Stimulated activated CD8-positive, alpha-beta memory T cell treated with anti-CD3 and anti-CD28 coated beads, Interleukin-4, amount 100 ng/mL, for 48 hours (primary cell): ENCODE measurements at places on chromosomes 7 and 10.

DNA sequence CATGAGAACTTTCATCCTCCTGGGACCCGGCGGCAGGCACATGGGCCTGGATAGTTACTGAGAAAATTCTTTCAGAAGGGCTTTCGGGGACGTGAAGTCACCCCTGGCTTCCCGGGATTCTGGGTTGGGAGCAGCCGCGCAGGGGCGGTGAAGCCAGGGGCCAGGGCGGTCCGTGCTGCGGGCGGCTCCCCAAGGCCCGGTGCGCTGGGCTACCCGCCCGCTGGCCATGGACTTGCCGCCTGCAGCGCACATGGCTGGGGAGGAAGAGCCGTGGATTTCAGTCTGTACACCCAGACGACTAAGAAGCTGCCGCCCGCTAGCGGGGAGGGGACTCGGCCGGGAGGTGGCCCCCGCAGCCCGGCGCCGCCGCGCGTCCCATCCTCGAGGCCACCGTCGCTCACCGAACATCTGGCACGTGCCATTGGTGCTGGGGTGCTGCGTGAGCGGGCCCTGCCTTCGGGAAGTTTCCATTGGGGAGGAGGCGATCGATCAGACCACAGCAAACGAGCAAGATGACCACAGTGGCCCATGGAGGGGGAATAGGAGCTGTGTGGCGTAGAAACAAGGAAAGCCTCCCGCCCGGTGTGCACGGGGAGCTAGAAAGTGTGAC lies 64.5 kb downstream of the TMEM209 start:
- DNase-seq = no peak

- DNase-seq = no peak
These were observed 79.3 kb downstream of the PLXDC2 start for GRCh38 chr10:19895500-19895899.

DNA sequence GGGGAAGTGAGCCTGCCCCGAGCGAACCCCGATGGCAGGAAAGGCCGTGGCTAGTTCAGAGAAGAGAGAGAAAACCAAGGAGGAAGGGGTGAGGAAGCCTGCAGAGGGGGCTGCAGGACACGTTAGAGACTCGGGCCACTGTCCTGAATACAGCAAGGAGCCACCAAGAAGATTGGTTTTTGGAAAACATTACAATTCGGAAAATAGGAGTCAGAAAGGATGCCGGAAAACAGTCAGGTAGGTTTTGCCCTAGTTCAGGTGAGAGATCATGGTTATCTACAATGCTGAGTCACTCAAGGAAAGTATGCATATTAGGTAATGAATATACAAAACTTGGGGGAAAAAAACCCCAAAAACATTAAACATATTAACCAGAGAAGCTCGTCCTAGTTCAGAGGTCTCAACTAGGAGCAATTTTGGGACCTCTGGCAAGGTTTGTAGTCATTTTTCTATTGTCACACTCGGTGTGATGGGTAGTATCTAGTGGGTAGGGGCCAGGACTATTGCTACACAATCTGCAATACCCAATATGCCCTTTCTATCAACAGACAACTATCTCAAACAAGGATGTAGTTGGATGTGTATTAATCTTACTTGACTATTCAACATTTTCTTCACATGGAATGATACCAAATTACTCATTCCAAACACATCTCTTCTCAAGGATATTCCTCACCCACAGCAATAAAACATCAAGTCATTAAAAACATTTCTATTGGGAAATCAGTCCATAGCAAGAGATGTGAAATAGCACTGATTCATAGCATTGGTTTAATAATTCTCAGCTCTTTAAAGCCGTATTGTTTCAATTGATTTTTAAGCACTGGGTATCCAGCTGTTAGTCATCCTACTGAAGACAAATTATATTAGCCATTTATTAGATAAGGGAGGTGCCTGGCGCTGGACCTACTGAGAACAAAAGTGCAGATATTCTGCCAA lies 74.4 kb upstream of the RSU1 start:
- peak; percentile 46 for DNase-seq

DNA sequence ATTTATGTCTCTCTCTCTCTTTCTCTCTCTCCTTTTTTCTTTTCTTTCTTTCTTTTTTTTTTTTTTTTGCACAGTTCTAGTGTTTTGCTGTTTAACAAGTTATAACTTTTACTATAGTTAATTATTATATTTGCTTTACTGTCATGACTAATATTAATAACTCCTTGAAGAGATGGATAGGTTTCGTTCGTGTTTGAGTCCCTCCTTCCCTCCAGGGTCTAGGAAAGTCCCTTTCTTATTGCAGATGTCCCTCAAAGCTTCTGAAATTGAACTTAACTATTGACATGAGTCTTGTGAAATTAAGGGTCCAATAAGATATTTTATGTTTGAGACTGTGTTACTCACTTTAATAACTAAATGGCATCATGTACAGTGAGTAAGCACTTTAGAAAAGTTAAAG lies 131.4 kb downstream of the PLXDC2 start:
- no peak for DNase-seq

GRCh38 chr7:23185980-23186379 lies 4.1 kb downstream of the NUP42 start:
- DNase-seq = no peak

GRCh38 chr7:107048783-107049418 lies 4.4 kb downstream of the PRKAR2B start:
- DNase-seq = no peak

DNA sequence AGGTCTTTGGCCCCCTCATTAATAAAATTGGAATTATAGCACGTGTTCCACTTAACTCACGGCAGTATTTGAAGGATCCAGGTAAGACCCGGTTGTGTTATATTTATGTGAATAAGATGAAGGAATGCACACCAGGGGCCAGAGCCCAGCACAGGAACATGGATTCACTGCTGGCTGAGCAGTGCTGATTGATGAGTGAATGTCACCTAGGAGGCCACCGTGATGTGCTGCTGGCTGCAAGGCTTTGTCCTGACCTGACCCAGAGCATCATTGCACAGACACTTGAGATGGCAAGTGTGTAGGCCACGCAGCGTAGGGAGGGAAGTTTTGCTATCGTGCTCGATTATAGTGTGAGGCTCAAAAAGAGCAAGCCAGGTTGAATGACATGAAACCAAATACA lies 350.7 kb upstream of the MGMT start:
- DNase-seq = no peak

DNA sequence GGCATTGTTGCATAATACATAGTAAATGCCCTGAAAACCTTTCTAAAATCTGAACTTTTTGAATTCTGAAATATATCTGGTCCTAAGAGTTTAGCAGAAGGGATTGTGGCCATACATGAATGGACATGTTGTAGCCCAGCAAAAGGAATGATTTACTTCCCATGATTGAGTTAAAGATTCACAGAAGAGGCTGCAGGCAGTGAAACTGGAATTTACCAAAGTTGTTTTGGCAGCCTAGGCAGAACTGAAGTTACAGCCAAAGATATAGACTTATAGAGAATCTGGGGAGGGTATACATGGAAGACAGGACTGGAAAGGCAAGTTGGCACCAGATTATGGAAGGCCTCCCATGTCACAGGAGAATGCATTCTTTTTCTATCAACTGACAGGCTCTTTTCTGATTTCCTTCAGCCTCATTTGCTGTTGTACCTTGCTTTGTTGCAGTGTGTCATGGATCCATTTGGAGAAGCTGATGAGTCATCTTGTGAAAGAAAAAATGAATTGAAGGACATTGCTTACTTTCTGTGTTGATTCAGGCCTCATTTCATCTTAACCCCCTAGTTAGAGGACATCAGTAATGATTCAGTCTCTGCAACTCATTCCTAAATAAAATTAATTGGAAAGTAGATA lies 356.2 kb upstream of the LRGUK start:
- DNase-seq = no peak

GRCh38 chr7:65809982-65810288 lies 62.9 kb upstream of the VKORC1L1 start:
- no peak for DNase-seq

DNA sequence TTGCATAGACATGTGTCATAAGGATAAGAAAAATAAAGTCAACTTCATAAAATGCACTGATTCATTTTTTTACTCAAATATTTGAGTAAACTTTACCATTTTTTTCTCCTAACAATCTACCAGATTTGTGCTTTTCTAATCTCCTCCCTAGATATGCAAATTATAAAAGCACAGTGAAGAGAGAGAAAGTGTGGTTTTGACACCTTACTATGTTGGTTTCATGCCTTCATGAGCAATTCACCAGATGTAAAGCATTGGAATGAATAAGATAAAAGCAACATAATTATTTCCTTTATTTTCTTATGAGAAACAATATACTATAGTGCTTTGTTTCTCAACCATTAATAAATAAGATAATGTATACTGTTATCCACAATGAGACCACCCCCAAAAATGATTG lies 432.5 kb upstream of the PCDH15 start:
- DNase-seq = no peak

DNA sequence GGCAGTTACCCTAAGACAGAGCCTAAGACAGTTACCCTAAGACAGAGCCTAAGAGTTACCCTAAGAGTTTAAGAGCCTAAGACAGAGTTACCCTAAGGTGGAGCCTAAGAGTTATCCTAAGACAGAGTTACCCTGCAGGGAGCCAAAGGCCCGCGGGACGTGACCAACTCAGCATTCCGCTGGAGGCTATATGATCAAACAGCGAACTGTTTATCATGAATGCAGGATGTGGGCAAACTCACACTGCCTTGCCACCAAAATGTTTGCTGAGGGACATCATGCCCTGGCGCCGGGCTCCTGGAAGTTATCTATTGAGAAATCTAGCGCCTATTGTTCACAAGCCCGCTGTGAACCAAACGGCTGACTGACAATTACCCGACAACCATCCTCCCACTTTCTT lies 49.9 kb downstream of the BLVRA start:
- no peak for DNase-seq

GRCh38 chr7:109092268-109092667 lies 522.6 kb downstream of the DNAJB9 start:
- DNase-seq = no peak

DNA sequence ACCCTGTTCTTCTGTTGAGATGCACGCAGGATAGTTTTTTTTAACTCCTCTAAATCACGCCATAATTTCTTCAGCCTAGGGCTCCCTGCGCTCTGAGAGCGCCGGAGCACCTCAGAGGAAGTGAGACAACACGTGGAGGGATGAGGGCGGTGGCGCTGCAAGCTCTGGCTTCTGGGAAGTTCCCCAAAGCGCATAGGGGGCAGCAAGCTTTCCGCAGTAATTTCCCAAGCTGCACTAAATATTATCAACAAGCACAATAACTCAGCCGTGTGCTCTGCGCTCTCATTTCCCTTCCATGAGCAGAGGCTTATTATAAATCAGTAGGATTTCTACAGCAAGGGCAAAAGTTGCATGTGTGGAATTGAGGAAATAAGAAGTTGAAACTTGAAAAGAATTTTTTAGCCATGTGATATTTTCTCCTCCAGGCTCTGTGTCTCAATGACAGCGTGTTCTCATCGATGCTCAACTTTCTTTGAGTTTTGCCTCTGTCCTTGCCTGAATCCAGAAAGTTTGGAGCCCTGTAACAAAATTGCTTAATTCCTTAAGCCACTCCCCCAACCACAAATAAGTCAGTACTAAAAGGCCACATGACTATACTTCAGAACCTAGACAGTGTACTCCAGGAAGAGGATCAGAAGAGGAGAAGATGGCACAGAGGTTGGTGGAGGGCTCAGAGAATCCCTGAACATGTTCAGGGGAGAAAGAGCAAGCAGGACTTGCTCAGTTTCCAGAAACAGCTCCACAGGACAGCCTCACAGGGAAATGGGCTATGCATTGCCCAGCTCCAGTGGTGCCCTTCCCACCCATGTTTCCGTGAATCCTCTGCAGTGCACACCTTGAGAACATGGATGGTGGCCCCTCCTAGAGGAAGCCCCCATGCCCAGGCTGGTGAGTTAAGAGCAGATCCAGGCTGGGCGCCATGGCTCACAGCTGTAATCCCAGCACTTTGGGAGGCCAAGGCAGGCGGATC lies 221.5 kb upstream of the GHITM start:
- peak; percentile 27 for DNase-seq

DNA sequence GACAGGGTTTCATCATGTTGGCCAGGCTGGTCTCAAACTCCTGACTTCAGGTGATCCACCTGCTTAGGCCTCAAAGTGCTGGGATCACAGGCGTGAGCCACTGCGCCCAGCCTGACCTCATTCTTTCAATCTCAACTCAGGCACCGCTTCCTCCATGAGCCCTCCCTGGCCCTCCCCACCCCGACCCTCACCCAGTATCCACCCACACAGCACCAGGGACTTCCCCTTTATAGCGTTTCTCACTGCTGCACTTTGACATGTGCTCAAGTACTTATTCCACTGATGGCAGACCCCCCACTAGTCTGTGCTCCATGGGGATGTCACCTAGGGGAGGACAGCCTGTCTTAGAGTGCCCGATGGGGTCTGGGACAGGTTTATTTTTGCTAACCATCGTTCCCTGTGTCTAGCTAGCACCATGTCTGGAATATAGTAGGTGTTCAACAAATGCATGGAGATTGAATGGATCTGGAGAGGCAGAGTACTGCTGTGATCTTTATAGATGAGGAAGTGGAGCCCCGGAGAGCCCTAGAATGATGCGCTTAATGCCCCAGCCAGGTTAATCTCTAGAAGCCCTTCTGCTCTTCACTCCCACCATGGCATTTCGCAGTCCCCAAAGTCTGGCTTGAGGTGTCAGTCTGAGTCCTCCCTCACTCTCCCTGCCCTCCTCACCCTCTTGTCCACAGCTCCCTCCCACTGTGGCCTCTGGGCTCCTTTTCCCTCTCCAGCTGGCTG lies 258.8 kb downstream of the RPS24 start:
- DNase-seq = no peak

DNA sequence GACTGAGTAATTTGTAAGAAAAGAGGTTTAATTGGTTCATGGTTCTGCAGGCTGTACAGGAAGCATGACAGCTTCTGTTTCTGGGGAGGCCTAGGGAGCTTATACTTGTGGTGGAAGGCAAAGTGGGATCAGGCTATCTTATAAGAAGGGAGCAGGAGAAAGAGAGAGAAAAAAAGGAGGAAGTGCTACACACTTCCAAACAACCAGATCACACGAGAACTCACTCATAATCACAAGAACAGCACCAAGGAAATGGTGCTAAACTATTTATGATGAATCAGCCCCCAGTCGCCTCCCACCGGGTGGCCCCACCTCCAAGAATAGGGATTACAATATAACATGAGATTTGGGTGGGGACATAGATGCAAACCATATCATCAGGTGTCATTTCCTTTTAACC lies 89.1 kb upstream of the KCNMA1 start:
- no peak for DNase-seq

- DNase-seq = no peak
These were observed 6.0 kb downstream of the TEX47 start for GRCh38 chr7:88789480-88790064.

DNA sequence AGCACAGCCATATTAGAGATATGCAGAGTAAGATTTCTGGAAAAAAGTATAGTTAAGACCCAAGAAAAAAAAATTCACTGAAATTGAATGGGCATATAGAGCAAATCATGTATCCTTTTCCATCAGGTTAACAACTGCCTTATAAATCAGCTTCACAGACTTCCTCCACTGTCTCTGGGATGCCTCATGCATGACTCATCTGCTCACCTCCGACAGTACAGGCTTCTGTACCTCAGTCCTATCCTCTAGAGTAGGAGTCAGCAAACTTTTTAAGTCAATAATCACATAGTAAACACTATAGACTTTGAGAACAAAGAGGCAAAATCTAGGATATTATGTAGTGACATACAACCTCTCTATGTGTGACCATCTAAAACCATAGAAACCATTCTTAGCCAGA lies 211.6 kb upstream of the SP8 start:
- DNase-seq = no peak
